ENCODE measurements at places on chromosomes 7 and 10. TPM values are rescaled to one million over a fixed set of nuclear protein-coding genes. Genes with fewer than 3 reads are reported as not detected.

GRCh38 chr7:29080803-29081202 lies 65.5 kb downstream of the CPVL start:
- DNase-seq = no peak

DNA sequence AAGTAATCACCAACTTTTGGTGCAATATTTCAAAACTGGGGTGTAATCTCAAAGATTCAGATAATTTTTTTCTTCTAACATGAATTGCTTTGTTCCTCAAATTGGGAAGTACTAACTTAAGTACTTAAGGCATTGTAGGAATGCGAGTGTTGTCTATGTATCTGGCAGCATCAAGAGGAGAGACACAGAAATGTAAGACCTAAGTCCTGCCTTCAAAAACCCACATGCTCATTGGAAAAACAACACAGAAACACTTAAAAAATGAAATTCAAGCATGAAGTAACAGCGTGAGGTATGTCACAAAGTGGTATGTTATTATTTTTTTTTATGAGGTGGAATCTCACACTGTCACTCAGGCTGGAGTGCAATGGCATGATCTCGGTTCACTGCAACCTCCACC lies 288.5 kb downstream of the ZEB1 start:
- DNase-seq = no peak

- no peak for DNase-seq
These were observed 20.9 kb upstream of the PARD3 start for GRCh38 chr10:34835908-34836508.

The DLX6 gene
- not detected for total RNA-seq

- DNase-seq = no peak
These were observed 32.1 kb downstream of the TMEM60 start for GRCh38 chr7:77765906-77766800.

- DNase-seq = no peak
These were observed 1050.5 kb upstream of the AUTS2 start for GRCh38 chr7:68547799-68548198.

DNA sequence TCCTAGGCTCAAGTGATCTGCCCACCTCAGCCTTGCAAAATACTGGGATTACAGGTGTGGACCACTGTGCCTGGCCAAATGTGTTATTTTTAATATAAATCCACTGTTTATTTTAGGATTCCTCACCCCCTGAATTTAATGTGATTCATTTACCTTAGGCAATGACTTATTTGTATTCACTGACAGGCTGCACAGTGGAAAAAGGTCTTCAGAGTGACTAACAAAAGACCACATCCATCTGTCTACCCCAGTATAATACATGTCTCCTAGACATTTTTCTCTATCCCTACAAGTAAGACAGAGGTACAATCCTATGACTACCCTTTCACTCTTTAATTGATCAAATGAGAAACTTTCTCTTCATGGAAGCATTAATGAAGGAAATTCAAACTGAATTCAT lies 230.2 kb downstream of the AHR start:
- DNase-seq = no peak

- no peak for DNase-seq
These were observed 12.2 kb downstream of the SNX13 start for GRCh38 chr7:17928055-17928454.

- no peak for DNase-seq
These were observed 538.7 kb upstream of the MGMT start for GRCh38 chr10:128928231-128928836.

The MYPN gene
- total RNA-seq = 0.13 TPM

- no peak for DNase-seq
These were observed 142.8 kb downstream of the SLIT1 start for GRCh38 chr10:97042716-97043562.

The GARIN1A gene
- 3.6 TPM for total RNA-seq

DNA sequence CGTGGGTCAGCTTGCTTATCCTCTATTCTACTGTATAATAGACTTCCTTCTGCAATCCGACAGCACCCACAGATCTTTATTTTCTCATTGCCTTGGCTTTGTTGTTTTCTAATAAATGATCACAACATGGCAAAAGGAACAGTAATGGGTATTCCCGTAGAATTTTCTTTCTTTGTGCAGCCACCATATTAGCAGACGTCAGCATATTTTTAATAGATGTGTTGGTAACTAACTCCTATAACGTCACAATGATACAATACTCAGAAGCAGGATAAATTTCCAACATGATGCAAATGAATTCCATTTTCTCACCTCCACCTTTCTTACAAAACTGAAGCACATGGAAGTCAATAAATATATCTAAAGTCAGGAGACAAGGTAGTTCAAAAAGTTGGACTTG lies 617.6 kb downstream of the MAGI2 start:
- no peak for DNase-seq

DNA sequence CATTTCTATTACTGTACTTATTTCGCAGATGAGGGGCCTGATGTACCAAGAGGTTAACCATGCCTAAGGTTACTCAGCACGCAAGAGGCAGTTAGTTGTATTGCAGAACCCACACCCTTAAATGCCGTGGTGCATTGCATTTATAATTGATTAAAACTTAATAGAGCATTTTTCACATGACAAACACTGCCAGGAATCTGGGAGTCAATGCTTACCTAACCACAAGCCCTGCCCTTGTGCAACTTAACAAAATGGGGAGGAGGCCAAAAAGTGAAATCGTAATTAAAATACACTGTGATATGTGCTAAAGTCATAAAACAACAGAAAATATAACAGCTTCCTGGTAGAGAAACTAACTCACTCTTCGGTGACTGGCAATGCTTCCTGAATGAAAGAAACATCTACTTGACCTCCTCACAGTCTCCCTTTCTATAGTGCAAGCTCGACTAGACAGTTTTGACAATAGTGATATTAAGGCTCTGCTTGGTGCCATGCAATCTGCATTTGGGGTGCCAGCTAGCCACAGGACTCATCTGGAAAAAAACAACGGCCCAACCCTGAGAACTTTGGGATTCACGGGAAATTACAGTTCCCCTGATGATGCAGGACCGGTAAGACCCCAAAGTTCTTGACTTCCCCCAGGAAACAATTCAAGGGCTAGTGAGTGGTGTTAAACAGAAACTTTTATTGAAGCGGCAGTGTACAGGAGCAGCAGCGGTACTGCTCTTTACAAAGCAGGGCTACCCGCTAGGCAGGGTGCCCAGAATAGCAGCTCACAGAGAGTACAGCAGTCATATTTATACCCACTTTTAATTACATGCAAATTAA lies 612.4 kb downstream of the TNS3 start:
- DNase-seq = no peak

DNA sequence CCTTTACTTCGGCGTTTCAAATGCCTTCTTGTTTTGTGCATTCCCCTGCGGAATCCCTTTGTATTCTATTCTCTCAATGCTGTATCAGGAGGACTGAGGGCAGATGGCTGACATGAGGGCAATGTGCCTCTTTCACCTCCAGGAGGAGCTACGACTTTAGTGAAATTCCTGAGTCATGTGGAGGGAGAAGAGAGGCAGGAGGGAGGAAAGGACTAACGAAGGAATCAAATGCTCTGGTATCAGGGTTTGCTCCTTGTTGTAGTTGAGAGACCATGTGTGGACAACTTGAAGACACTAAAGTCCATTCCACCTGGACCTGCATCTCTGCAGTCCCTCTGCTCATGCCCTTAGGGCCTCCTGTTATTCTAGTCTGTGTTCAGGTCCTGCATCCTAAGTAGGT lies 40.2 kb upstream of the PRSS58 start:
- no peak for DNase-seq

- DNase-seq = no peak
These were observed 261.5 kb upstream of the KLF14 start for GRCh38 chr7:130995252-130996081.

The GIMAP1 gene
- 1.8 TPM for total RNA-seq

DNA sequence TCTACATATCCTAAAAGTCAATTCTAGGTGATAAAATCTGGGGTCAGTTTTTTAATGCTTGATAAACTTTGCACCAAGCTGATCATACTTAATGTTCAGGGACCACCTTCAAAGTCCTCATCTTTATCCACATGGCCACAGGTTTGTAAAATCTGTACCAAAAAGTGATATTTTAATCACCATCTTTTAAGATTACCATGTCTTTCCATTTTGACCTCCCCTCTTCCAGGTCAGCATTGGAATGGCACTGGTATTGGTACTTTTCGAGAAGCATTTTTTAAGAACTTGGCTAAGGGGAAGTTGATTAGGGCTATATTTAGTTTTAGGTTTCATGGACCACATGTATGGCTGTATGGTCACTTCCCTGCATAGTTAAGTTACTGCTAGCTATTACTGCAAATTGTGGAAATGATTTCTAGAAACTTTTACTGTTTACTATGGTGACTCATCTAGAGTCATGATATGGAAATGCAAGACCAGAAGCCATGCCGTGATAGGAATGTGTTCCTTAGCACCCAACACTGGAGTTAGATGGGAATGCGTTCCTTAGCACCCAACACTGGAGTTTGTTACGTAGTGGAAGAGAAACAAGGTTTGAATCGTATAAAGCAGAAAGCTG lies 50.8 kb upstream of the ABLIM1 start:
- DNase-seq = no peak

- DNase-seq = no peak
These were observed 88.9 kb downstream of the IPMK start for GRCh38 chr10:58178811-58179210.

DNA sequence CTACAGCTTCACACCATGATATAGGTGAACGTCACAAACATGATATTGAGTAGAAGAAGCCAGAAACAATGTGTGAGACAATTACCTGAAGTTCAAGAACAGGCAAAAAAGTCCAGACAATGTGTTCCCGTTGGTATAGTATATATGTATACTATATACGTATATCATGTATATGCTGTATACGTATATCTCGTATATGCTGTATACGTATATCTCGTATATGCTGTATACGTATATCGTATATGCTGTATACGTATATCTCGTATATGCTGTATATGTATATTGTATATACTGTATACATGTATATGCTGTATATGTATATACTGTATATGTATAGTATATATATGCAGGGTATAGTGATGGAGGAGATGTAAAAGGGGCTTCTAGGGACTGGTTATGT lies 10.8 kb downstream of the ZSCAN25 start:
- no peak for DNase-seq

DNA sequence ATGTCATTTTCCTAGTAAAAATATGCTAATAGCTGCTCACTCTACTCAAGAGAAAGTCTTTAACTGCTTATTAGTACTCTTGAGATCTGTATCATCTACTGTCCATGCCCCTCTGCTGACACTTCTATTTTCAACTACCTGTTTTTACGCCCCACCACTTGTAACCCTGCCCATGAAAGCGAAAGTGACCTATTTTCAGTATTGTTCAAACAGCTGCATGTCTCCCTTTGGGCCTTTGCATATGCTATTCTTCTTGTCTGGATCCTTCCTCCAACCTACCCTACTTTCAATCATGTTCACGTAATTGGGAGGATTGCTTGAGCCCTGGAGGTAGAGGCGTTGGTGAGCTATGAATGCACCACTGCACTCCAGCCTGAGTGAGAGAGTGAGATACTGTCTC lies 1481.3 kb downstream of the GATA3 start:
- no peak for DNase-seq

- DNase-seq = no peak
These were observed 53.0 kb downstream of the ARHGAP12 start for GRCh38 chr10:31875608-31876007.

The CCDC201 gene
- not detected for total RNA-seq

The ELFN1 gene
- total RNA-seq = 0.80 TPM

GRCh38 chr10:21527598-21528235 lies 2.2 kb upstream of the SKIDA1 start:
- no peak for DNase-seq

The ADRB1 gene
- total RNA-seq = 4.6 TPM

DNA sequence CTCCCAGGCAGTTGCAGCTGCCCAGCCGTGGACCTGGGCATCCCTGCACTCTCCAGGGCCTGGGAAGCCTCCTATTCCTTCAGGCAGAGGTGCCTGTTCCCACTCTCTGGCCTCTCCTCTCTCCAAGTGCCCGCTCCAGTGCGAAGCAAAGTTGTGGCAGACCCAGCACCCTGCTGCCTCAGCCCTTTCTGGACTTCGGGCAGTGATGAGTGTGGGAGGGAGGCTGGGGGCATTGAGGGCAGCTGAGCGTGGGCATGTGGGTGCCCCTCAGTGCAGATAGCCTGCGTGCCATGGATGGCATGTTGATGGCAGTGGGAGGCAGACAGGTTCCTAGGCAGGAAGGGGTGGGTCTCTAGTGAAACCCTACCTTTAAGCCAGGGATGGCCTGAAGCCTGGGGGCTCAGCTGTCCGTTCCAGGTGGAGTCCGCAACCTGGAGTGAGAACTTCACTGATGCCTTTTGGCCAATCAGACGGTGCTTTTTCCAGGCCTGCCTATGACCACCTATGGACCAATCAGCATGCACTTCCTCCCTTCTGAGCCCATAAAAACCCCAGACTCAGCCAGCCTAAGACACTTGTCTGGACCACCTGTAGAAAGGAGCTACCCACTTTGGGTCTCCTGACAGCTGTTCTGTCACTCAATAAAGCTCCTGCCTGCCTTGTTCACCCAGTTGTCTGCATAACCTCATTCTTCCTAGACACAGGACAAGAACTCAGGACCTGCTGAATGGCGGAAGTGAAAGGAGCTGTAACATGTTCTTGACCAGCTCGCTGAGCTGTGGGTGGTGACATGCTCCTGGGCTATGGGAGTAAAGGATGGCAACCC lies 26.1 kb downstream of the SVIL start:
- no peak for DNase-seq

- no peak for DNase-seq
These were observed 8.2 kb upstream of the NRG3 start for GRCh38 chr10:81866753-81867152.

The MOGAT3 gene
- total RNA-seq = 195 TPM

The SLC13A1 gene
- total RNA-seq = not detected

GRCh38 chr7:46705386-46706255 lies 784.5 kb upstream of the IGFBP3 start:
- no peak for DNase-seq

DNA sequence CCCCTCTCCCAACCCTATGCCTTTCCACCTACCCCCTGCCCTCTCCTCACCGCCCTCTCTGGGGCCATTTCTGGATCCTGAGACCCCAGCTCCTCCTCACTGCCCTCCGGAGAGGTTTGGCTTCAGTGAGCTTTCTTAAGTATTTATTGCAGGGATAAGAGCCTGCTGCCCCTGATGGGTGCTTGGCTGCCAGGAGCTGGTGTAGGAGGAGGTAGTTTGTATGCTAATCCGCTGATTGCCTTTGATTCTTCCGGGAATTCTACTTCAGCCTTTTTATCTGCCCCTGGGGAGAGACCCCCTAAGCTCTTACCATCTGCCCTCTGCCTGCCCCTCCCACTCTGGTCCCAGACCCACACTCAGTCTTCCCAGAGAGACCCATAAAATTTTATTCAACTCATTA lies 263.5 kb upstream of the PODXL start:
- DNase-seq = no peak

The LIMK1 gene
- 3.7 TPM for total RNA-seq

- no peak for DNase-seq
These were observed 7.9 kb upstream of the MYL10 start for GRCh38 chr7:101636822-101637623.

- no peak for DNase-seq
These were observed 50.2 kb upstream of the SUN1 start for GRCh38 chr7:781936-782529.

The RAPGEF5 gene
- 144 TPM for total RNA-seq

DNA sequence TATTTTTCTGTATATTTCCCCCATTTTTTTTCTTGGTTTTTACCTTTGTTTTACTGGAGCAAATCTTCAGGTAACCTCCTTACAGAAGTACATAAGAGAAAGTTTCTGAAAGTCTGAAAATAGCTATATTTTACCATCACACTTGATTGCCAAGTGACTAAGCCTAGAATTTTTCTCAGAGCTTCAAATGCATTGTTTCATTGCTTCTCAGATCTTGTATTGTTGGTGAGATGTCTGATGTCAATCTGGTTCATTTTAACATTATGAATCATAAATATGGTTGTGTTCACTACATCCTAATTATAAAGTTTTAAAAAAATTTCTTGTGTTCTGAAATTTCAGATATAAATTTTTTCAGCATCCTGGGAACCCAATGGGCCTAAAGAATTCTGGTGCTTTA lies 228.2 kb downstream of the AHR start:
- no peak for DNase-seq
